ENCODE measurements at places on chromosomes 7 and 10.

- DNase-seq = no peak
These were observed 105.2 kb downstream of the NEURL1 start for GRCh38 chr10:103598654-103599115.

DNA sequence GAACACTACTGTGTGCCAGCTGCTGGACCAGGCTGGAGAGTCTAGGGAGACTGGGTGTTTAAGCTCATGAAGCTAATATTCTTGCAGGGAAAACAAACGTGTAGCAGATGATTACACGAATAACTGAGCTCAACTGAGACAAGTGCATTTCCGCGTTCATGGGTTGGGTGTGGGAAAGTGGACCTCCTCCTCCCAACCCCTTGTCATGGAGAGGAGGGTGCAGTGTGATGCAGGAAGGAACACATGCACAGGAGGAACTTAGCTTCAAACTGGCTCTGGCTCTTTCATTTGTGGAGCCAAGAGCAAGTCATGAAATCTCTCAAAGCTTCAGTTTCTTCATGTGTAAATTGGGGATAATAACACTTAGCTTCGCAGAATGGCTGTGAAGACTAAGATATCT is 204.3 kb downstream of the ARHGAP12 start:
- DNase-seq = no peak

GRCh38 chr10:4549139-4549653 is 276.8 kb upstream of the AKR1E2 start:
- DNase-seq = no peak

DNA sequence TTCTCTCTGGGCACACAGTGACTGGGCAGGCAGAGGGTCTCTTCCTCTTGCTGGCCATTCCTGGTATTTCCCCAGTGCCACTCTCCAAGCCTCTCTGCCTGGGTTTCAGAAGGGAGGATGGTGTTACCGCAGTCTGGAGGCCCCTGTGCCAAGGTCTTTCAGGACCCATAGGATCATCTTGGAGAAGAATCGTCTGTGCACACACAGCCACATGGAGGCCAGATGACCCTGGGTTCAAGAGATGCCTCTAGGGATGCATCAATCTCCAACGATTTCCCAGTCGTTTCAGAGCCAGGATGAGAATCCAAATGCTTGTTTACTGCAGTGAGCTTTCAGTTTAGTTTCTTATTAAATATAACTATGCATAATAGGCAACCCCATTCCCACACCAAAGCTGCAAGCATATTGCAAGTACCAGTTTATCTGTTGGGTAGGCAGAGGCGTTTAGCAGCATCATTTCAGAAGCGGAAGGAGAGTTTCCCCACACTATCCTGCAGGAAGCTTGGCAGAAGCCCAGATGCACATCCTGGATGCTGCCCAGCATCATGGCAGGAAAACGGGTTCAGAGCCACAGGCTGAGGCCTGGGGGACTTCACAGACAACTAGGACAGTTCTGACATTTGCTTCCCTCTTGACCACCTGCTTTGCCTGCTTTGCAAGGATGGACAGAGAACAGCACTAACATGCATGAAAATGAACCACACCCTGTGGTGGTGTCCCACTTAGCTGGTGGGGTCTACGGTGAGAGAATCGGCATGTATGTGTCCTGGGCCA is 134.7 kb upstream of the FAM20C start:
- no peak for DNase-seq

- DNase-seq = no peak
These were observed 47.7 kb downstream of the RBM17 start for GRCh38 chr10:6136215-6137201.

GRCh38 chr7:8111282-8111960 is 142.8 kb downstream of the GLCCI1 start:
- no peak for DNase-seq

- DNase-seq = no peak
These were observed 154.3 kb downstream of the PPP1R3A start for GRCh38 chr7:113764401-113765035.

GRCh38 chr7:8161364-8161828 is 100.6 kb downstream of the ICA1 start:
- no peak for DNase-seq

- DNase-seq = no peak
These were observed 585.5 kb downstream of the INHBA start for GRCh38 chr7:41117431-41117830.

DNA sequence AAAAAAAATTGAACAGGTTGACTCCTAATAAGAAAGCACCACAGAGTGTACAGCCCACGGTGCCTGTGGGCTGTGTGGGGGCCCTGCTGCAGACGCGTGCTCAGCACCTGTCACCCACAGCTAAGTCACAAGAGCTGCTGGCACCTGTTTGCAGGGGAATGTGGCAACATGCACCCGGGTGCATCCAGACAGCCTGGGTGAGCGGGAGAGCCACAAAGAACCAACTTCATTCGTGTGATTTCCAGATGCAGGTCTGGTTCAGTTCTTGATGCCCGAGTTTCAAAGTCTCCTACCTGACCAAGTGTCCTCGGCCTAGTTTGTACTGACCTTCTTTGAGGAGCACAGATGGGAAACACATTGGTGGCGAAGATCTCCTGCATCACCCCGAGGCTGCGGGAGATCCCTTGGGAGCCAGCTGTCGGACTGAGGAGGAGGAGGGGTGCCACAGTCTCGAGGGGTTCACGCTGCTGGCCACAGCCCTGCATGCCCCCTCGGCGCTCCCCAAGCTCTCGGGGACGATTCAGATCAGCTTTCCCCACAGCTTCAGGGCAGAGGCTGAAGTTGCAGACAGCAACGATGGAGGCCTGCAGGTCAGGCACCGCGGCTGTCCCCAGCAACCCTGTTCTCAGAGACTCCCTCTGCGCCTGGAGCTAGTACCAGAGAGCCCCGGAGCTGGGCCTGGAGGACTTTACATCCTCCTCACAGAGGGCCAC is 35.3 kb downstream of the AMZ1 start:
- DNase-seq = no peak

DNA sequence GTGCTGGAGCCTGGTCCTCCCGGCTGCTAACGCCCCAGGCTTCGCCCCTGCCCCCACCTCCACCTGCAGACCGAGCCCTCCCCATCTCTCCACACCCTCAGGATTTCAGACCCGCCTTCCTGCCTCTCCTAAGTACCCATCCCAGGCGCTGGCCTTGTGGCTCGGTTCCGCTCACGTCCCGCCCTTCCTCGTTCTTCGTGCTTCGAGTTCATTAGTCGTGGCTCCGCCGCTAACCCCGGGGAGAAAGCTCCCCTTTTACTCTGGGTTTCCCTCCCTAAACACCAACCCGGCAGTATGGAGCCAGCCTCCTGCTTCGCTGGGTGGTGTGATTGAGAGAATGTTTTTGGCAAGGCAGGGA is 11.2 kb downstream of the EMX2 start:
- no peak for DNase-seq

DNA sequence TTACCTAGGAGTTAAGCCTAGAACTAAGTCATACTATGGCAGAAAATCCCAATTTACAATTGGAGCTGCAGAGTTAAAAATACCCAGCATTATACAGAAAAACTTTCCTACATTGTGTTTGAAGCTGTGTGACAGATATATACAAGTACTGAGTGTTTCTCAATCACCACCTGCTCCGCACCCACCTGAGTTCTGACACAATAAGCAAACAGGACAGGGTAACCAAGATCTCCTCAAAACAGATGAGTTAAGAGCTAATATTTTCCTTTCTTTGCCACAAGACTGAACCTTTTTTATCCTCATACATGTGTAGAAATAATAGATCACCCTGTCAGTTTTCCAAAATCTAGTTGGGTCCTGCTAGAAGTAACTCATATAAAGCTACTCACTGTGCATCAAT is 186.3 kb downstream of the DOCK4 start:
- DNase-seq = no peak

DNA sequence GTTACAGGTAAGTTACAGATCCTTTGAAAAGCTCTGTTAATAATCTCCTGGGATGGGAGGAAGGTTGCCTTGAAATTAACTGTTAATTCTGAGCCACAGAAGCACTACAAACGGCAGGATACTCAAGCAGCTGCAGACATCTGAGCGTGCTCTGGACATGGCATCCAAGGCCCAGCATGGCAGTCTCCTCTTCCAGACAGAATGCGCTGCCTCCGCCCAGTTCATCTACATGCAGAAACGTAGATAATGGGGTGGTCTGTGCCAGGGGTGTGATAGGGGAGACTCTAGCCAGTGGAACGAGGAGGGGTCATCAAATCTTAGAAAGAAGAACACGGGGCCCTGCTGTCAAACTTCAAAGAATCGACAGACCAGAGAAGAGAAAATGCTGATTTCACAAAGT is 13.8 kb downstream of the VIPR2 start:
- DNase-seq = no peak

DNA sequence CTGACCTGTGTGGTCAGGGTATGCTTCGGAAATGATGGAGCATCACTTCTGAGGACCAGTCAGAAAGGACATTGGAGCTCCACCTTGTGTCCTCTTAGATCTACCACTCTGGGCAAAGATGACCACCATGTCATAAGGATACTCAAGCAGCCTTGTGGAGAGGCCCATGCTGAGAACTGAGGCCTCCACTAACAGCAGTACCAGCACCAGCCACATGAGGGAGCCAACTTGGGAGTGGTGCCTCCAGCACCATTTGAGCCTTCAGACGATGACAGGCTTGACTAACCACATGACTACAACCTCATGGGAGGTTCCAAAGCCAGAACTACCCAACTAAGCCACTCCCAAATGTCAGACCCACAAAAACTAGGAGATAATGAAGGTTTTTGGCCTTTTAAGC is 116.0 kb downstream of the NPTX2 start:
- no peak for DNase-seq

DNA sequence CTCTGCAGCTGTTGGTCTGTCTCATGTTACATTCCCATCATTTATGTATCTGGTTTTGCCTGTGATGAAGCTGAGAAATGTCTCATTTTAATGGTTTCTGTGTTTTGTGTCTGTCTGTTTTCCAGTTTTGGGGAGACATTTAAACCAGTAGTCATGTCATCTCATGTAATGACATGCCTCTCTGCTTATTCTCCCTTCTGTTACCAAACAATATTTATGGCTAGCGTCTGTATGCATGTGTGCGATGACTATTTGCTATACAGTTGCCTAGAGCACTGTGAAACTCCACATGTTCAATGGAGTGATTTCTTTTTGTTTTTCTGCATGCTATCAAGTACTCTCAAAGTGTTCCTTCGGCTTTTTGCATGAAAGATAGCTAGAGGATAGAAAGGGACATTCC is 132.0 kb downstream of the ST7 start:
- DNase-seq = no peak

GRCh38 chr7:136336932-136337331 is 359.8 kb upstream of the MTPN start:
- no peak for DNase-seq

- DNase-seq = no peak
These were observed 9.3 kb upstream of the RTKN2 start for GRCh38 chr10:62277971-62278370.

DNA sequence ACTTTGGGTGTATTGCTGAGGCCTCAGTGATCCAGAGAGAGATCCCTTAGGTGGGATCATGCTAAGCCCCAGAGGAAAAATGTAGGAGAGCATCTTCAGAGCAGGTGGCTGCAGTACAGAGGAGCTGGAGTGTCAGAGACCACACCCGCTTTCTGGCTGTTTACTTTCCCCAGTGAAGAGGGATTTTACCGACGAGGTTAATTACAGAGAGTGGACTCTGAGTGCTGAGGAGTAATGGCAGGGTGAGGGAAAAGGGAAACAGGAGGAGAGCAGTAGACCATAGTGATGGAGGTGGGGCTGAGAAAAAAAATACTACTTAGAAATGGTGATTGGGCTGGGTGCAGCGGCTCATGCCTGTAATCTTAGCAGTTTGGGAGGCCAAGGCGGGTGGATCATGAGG is 43.3 kb upstream of the HBP1 start:
- no peak for DNase-seq

DNA sequence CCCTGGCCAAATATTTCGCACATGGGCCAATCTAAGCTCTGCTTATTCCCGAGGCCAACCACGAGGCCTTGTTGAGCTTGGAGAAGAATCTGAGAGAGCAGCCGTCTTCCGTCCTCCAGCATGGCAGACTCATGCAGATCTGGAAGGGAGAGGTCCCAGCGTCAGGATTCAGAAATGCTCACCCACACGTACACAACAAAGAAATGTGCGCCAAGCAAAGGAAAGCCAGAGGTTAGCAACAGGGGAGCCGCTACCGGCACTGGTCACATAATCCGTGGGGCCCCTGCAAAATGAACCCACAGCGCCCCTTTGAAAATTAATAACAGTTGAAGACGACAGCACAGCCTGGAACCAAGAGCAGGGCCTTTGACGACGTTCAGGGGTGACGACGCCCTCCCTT is 25.4 kb upstream of the PRKAG2 start:
- DNase-seq = no peak

DNA sequence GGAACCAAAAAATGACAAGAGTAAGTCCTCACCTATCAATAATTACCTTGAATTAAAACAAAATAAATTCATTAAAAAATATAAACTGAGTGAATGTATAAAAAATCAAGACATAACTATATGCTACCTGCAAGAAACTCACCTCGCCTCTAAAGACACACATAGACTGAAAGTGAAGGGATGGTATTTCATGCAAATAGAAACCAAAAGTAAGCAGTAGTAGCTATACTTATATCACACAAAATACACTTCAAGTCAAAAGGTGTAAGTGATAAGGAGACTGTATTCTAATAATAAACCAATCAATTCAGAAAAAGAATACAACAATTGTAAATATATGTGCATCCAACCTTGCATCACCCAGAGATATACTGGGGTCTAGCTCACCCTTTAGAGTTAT is 332.6 kb downstream of the SH2D4B start:
- no peak for DNase-seq

DNA sequence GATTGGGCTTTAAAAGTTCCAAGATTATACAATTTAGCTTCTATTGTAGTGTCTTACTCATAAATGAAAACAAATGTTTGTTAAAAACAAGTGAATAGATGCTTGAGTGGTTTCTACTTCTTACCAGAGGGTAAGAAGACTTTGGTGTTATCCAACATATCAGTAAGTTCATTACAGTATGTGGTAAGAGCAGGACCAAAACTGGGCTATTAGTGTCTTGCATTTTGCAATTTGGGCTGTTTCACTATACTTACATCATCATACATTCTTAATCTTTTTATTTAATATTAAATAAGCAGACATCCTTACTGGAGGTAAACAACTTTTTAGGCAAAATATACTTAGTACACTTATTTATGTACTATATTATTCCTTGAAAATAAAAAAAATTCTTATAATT is 248.4 kb upstream of the HGF start:
- no peak for DNase-seq

GRCh38 chr7:46864716-46865115 is 717.2 kb downstream of the TNS3 start:
- no peak for DNase-seq

DNA sequence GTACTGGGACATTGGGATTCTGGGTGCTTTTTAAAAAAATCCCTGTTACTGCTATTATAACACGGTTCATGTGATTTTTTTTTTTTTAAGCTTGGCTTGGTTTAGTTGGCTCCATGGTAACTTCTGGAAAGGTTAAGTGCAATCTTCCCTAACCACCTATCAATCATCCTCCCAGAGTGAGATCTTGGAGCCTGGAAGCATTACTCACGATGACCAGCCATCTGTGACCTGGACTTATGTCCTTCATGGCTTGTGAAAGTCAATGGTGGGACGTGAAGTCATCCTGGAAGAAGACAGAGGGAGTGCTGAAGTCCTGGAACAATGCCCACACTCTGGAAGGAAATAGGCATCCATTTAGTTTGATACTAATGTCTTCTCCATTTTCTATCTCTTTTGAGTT is 135.5 kb upstream of the FRMD4A start:
- DNase-seq = no peak

- DNase-seq = peak; percentile 74
These were observed 90.2 kb downstream of the DLG5 start for GRCh38 chr10:77836299-77836820.

- DNase-seq = no peak
These were observed 46.7 kb downstream of the OSBPL3 start for GRCh38 chr7:24933298-24933697.

All from T follicular helper cell (primary cell).